Natural killer cell treated with Interleukin-12 subunit alpha and Interleukin-12 subunit beta and Interleukin-15 and Interleukin-18, amount 100 ng/mL, for 72 hours (primary cell): ENCODE measurements at places on chromosomes 5 and 9. TPM values are rescaled to one million over a fixed set of nuclear protein-coding genes. Genes with fewer than 3 reads are reported as not detected.

The SPRY4 gene
- 4.6 TPM for total RNA-seq

The QRFP gene
- not detected for total RNA-seq

The SNX30 gene
- 6.2 TPM for total RNA-seq

The CERCAM gene
- 7.4 TPM for total RNA-seq

GRCh38 chr5:117103703-117104102 is 529.1 kb upstream of the SEMA6A start:
- H3K4me3 ChIP-seq = no peak overlapping the region
- H3K27me3 ChIP-seq = no peaks in the 10 kb centered on the region
- no peak for DNase-seq
- no peaks in the 10 kb centered on the region for H3K4me1 ChIP-seq
- no peaks in the 10 kb centered on the region for H3K36me3 ChIP-seq

- no peaks in the 10 kb centered on the region for H3K4me1 ChIP-seq
- no peaks in the 10 kb centered on the region for H3K36me3 ChIP-seq
- no peak within 1 kb of the TSS for H3K27ac ChIP-seq
- H3K4me3 ChIP-seq = no peak within 1 kb of the TSS
Observed at GRCh38 chr9:135561391-135562234, at the start of gene PAEP. Gene PAEP, plus strand, starts transcription at chr9:135561756.

DNA sequence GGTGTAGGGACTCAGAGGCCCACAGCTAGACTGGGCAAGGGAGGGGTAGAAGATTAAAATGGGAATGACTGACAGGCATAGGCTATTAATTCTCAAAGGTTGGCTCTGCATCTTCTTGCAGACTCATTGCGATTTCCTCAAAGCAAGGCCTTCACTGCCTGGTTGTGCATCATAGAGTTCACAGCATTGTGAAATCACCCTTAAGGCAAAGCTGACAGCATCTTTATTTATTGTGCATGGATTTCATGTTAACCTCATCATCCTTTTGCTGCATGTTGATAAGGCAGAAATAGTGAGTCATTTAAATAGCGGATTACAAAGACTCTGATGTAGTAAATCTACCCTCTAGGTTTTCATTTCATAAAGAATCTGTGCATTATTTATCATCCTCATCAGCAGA is 13.6 kb upstream of the PALM2AKAP2 start:
- H3K36me3 ChIP-seq = no peaks in the 10 kb centered on the region
- no peak overlapping the region for H3K4me3 ChIP-seq
- no peak overlapping the region for H3K27ac ChIP-seq
- H3K4me1 ChIP-seq = no peaks in the 10 kb centered on the region
- DNase-seq = no peak

- peaks cover 40% of the 10 kb centered on the region for H3K27me3 ChIP-seq
- H3K27ac ChIP-seq = no peak overlapping the region
- H3K4me3 ChIP-seq = peak overlapping the region; percentile 78
- H3K4me1 ChIP-seq = peaks cover 21% of the 10 kb centered on the region
Observed at GRCh38 chr9:87498046-87498810, 561 bp downstream of the DAPK1 start.

DNA sequence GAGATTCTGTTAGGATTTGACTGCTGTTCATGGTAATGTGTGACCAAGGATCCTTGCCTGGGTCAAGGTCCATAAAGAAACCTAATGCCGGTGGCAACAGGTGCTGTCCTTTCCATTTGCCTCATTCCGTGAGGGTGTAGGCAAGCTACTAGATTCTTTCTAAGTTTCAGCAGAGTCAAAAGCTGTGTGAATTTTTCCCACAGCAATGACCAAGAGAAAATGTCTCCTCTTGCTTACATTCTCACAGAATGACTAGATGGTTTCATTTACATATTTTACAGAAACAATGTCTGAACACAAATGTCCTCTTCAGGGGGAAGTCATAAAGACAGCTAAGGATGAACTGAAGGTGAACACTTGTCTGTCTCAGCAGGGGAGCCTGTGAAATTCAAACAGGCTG is 75.3 kb upstream of the SV2C start:
- no peak overlapping the region for H3K27ac ChIP-seq
- no peaks in the 10 kb centered on the region for H3K36me3 ChIP-seq
- H3K4me1 ChIP-seq = no peaks in the 10 kb centered on the region
- no peak for DNase-seq
- peaks cover 54% of the 10 kb centered on the region for H3K27me3 ChIP-seq

GRCh38 chr9:103617046-103617445 is 477.1 kb upstream of the SMC2 start:
- no peak overlapping the region for H3K4me3 ChIP-seq
- no peak for DNase-seq
- no peak overlapping the region for H3K27ac ChIP-seq
- no peaks in the 10 kb centered on the region for H3K4me1 ChIP-seq
- no peaks in the 10 kb centered on the region for H3K27me3 ChIP-seq

DNA sequence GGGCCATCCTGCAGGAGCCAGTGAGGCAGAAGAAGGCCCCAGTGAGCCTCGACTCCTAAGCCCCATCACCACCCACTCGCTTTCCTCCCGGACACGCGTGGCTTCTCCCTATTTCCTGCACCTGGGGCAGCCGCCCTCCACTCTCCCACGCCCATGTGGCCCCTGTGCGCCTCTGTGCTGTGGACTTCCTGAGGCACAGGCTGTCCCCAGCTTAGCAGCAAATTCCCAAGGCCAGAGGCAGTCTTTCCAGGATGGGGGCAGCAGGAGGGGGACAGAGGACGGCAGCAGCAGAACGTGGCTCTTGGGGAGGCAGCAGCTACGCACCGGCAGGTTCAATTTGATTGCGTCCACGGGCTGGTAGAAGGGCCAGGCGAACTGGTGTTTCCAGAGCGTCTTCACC is 14.9 kb downstream of the BRD3 start:
- H3K36me3 ChIP-seq = peaks cover 4% of the 10 kb centered on the region
- no peak overlapping the region for H3K4me3 ChIP-seq
- H3K4me1 ChIP-seq = peaks cover 13% of the 10 kb centered on the region
- no peaks in the 10 kb centered on the region for H3K27me3 ChIP-seq
- no peak for DNase-seq
- no peak overlapping the region for H3K27ac ChIP-seq

GRCh38 chr9:93952119-93952783 is 2.9 kb downstream of the BARX1 start:
- H3K4me3 ChIP-seq = peak overlapping the region; percentile 36
- H3K27ac ChIP-seq = no peak overlapping the region
- peaks cover 24% of the 10 kb centered on the region for H3K4me1 ChIP-seq

- DNase-seq = no peak
- H3K4me1 ChIP-seq = no peaks in the 10 kb centered on the region
- no peak overlapping the region for H3K27ac ChIP-seq
- H3K4me3 ChIP-seq = no peak overlapping the region
- no peaks in the 10 kb centered on the region for H3K27me3 ChIP-seq
- no peaks in the 10 kb centered on the region for H3K36me3 ChIP-seq
Observed at GRCh38 chr9:134425812-134426211, 99.6 kb downstream of the RXRA start.

DNA sequence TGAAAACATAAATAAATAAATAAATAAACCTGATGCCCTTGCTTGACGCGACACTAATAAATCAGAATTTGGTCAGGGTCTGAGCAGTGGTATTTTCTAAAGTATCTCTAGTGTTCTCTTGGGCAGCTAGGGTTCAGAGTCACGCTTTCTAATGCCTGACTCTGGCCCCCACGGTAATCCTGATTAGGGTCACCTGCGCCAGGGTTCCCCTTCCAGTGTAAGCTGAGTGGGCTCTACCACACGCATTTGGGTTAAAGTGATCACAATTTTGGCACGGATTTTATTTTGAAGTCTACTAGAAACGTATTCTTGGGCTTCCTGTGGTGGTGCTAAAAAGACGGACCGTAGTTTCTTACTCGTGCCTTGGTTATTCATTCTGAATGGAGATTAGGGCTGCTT is 651 bp downstream of the TTC1 start:
- H3K27ac ChIP-seq = peak overlapping the region; percentile 78
- H3K36me3 ChIP-seq = peaks cover 12% of the 10 kb centered on the region
- no peak for DNase-seq
- H3K4me1 ChIP-seq = peaks cover 23% of the 10 kb centered on the region
- peak overlapping the region; percentile 93 for H3K4me3 ChIP-seq

DNA sequence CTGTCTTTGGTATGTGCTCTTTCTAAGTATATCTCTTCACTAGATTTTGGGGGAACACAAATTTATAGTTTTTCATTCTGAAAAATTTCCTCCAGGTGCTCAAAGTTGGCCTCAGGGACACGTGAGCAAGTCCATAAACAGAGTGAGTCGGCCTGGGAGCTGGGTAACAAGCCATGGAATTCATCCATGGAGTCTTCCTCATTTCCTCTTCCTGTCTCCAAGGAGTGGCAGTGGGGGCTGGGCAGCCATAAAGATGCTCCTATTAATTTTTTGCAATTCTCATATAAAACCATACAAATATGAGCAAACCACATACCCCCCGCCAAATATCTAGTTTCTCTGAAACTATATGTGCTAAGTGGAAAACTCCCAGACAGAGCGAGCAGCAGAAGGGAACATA is 136.6 kb upstream of the OTULINL start:
- H3K27ac ChIP-seq = no peak overlapping the region
- H3K36me3 ChIP-seq = no peaks in the 10 kb centered on the region
- H3K4me1 ChIP-seq = peaks cover 2% of the 10 kb centered on the region
- no peaks in the 10 kb centered on the region for H3K27me3 ChIP-seq
- no peak for DNase-seq
- H3K4me3 ChIP-seq = no peak overlapping the region

DNA sequence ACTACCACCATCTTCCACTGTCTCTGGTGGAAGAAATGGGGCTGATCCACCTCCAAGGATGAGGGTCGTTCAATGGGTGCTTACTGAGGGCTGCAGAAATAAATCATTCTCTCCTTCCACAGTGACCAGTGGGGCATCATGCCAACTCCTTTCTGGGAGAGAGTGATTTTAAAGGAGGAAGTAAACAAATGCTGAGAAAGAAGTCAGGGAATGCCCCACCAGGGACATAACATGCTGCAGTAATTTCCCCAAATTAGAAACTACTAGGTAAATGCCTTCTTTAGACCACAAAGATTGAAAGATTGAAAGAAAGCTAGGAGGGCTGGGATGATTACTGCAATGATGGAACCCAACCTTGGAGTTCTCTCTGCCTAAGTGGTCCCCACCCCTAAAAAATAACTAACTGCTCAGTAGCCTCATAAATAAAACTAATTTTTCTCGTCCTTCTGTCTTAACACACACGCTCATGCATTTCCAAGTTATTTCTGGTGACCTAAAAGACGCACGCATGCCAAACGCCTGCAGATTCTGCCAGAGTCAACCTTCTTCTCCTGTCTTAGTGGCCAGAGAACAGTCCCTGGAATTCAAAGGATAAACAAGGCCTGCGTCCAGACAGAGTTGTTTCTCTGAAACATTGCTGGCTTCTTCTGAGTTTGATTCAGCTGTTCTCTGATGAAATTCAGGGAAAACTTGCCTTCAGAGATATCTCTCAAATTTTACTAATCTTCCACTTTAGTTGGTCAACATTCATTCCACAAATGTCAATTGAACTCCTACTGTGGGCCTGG is 250.0 kb downstream of the NR3C1 start:
- peaks cover 32% of the 10 kb centered on the region for H3K36me3 ChIP-seq
- H3K27ac ChIP-seq = peak overlapping the region; percentile 34
- DNase-seq = no peak
- H3K4me3 ChIP-seq = no peak overlapping the region

- no peak overlapping the region for H3K27ac ChIP-seq
- H3K36me3 ChIP-seq = no peaks in the 10 kb centered on the region
- no peak for DNase-seq
Observed at GRCh38 chr9:14967450-14968321, 57.5 kb upstream of the FREM1 start.
